Activated effector memory CD4-positive, alpha-beta T cell treated with Interleukin-2 at 50 U/mL for 16 hours (primary cell): ENCODE measurements at places on chromosomes 5 and 9.

GRCh38 chr9:72935595-72935994 lies 17.3 kb downstream of the ALDH1A1 start:
- DNase-seq = no peak

DNA sequence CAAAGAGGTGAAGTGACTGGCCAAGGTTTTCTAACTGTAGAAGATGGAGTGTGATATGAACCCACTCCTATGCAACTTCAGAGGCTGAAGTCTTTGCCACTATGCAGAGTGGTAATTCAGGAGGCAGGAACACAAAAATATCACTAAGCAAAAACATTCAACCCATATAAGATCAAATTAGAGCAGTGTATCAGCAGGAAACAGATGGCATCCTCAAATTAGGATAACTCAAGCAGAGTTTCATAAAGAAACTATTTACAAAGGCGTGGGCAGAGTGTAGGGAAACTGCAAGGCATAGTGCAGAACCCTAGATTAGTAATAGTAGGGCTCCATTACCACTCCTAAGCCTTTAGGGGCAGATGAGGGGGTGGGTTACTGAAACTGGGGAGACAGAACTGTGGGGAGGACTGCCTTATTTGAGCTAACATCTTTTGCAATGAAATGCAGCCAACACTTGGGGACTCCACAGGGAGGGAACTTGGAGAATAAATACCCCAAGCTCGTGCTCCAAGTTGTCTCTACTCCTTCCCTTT lies 72.2 kb downstream of the PTTG1 start:
- DNase-seq = no peak

DNA sequence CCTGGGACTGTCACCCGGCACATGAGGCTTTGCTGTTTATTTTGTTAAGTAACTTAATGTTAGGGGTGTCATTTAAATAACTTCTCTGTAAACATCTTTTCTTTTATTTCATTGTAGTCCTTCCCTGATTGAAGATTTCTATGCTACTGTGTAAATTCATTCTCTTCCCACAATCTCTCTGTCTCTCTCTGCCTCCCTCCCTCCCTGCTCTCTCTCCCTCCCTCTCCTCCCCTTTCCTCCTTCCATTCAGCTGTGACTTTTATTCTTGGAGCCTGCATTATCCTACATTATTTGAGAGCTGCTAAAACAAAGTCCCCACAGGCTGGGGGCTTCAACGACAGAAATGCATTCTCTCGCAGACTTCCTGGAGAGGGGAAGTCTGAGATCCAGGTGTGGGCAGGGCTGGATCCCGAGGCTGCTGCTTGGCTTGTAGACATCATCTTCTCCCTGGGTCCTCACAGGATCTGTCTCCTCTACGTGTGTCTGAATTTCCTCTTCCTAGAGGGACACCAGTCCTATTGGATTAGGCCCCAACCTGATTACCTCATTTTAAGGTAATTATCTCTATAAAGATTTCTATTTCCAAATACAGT lies 18.4 kb downstream of the UBE2QL1 start:
- no peak for DNase-seq

DNA sequence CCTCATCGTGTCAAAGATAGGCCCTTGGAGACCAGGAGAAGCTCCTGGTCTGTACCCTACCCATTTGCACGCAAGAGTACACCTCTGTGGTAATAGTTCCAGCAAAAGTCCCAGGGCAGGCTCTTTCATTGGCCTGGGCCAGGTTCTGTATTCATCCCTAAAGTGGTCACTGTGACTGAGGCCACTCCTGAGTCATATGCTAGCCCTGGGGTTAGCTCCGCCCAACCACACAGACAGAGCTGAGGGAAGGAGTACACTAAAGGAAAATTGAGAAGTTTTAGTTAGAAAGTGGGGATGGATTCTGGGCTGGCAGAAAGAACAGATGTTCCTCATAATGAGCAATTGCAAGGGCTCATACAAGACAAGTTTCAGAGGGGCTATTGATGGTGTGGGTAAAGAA lies 206.7 kb downstream of the ARHGAP26 start:
- DNase-seq = no peak

DNA sequence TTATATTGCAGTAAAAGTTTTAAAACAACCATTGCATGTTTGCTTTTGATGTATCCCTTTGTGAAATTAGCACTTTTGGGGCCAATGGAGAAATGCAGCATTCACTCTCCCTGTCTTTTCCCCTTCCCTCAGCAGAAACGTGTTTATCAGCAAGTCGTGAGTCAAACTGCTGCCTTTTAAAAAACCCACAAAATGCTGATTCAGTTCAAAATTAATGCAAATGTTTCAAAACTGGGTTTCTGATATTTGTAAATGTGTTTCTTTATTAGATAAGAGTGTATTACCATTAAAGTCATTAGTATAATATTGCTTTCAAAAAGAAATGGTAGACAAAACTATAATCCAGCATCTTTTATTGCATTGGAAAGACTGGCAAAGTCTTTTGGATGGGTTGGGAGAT lies 47.3 kb downstream of the RAD23B start:
- no peak for DNase-seq

- DNase-seq = no peak
Observed at GRCh38 chr5:19002111-19002510, 985.9 kb downstream of the CDH18 start.

DNA sequence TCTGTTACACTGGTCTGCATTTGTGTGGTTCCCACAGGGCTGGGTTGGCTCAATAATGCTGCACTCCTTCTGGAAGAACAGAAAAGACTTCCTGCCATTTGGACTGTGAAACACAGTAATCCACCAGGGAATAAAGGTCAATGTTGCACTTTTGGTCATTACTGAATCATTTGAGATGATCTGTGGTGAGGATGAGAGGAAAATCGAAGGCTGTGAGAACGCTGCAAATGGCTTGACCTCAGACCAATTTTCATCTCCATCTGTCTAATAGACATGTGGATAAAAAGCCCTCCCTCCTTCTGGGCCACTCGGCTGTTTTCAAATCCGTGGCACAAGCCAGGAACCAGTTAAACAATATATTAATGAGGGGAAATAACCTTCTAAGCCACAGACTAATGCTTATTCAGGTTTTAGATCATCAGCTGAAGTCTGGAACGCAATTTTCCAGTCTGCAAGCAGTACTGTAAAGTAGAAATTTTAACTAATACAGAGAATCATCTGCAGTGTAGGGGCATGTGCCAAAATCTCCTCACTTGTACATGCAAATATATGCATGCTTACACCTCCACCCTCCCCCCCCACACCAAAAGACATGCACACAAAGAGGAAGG lies 20.2 kb downstream of the TLE1 start:
- no peak for DNase-seq

DNA sequence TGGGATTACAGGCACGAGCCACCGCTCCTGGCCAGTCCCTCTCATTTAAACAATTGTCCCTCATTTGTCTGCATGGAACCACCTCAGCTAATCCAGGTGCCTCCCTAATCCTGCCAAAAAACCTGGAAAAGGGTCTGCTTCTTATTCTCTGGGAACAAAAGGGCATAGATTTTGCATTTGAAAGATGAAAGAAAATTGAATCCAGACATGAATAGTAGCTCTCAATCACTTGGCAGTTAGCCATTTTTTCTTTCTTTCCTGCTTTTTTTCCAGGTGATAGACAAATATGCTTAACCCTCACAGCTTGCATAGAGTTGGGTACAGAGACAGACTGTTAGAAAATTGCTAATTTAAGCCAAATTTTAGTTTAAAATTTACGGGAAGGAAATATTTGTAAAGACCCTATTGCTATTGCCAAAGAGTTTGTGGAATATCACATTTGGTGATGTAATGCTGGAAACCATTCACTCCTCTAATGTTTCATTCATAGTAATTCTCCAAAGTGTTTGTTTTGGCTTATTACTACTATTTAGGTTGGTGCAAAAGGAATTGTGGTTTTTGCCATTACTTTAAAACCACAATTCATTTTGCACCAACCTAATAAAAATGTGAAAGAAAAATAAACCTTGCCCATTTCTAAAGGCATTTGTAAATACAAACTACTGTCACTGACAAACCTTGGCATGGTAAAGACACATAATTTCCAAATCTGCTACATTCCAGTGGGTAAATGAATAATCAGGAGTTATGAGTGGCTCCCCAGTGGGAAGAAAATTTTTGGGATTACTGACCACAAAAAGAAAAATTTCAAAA lies 80.5 kb upstream of the JAK2 start:
- no peak for DNase-seq

DNA sequence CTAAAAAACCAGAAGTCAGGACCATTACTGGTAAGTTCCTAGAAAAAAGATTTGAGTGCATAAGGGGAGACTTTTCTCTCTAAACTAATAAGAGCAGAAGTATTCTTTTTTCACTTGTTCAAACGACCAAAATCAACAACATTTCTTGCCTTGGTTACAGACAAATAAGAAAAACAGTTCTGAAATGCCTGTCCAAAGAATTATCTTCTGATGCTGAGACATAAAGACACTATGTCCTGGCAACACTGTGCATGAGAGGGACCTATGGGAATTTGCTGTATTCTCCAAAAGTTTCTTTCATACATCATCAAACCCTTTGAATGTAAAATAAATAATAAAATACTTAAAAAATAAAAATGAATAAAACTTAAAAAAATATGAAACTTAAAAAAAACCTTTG lies 50.4 kb downstream of the ZNF474 start:
- no peak for DNase-seq

GRCh38 chr5:119307170-119307569 lies 48.6 kb upstream of the TNFAIP8 start:
- no peak for DNase-seq

GRCh38 chr9:82184524-82184923 lies 196.0 kb downstream of the SPATA31D1 start:
- DNase-seq = no peak

DNA sequence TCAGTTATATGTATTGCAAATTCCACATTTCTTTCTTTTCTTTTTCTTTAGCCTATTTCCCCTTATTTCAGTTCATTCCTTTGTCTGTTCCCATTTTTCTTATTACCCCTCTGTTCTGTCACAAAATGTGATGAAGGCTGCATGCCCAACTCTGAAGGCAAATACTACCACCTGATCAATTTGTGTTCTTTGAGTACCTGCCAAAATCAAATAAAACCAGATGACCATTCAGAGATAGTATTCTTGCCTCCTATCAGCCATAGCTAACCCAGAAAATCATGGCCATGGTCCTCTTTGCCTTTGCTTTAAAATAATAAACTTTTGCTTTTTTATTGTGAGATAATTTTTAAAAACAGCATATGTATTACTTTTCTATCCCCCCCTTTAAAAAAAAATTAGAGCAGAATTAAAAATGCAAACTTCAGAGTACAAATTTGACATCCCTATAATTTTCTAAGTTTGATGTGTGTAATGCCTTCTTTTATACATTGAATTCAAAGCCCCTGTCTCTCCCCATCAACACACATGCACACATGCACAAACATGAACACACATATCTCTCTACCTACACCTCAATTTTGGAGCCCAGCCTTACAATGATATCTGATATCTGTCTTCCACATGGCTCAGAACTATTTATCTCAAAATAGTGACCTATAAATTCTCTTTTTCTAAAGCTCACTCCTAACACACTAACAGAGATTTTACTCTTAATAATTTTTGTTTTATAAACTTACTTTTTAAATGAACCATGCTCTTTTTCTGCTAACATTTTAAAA lies 3.5 kb downstream of the RFESD start:
- no peak for DNase-seq

DNA sequence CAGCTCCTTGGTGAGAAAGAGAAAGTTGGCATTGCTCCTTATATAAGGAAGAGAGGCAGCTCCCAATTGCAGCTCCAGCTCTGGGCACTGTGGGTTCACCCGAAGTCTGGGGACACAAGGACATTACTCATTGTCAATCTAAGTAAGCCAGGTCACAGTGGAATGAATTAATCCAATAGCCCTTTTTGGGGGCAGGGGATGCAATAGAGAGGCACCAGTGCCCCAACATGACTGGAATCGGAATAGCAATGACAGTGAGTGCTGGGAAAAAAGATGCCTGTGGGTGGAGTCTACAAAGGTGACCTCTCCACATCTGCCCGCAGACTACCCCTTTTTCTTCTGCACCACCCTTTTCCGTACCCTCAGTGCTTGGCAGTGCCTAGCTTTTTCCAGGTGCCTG lies 11.1 kb upstream of the NEUROG1 start:
- no peak for DNase-seq

GRCh38 chr5:135028791-135029476 lies 5.1 kb downstream of the PITX1 start:
- no peak for DNase-seq

DNA sequence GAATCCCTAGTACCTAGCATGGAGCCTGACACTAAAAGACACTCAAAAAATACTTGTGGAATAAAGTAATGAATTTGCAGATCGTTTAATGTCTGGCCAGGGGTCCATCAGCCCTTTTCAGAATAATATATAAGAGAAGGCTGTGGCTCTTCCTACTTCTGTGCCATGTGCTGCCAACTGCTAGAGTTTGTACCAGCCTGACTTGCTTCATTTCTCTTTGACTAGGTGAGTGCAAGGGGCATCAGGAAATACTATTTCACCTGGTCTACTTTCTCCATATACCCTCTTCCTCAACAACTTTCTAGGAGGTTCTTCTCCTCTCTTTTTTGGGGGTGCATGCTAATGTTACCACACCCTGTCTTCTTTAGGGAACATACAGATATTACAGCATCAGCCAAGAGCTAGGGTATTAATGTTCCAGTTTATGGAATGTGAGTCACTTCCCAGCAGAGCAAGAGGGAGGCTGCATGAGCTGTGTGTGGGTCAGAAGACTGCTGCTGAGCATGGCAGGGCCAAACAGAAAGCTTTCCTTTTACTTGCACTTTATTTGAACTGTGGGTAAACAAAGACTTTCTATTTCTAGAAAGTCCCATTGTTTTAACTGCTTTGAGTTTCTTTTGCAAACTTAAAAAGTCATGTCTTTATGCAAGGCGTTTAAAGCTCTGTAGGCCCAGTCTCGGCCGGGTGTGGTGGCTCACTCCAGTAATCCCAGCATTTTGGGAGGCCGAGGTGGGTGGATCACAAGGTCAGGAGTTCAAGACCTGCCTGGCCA lies 158.9 kb downstream of the ADAMTSL1 start:
- no peak for DNase-seq

GRCh38 chr9:126516936-126517832 lies 96.5 kb upstream of the LMX1B start:
- peak; percentile 25 for DNase-seq

DNA sequence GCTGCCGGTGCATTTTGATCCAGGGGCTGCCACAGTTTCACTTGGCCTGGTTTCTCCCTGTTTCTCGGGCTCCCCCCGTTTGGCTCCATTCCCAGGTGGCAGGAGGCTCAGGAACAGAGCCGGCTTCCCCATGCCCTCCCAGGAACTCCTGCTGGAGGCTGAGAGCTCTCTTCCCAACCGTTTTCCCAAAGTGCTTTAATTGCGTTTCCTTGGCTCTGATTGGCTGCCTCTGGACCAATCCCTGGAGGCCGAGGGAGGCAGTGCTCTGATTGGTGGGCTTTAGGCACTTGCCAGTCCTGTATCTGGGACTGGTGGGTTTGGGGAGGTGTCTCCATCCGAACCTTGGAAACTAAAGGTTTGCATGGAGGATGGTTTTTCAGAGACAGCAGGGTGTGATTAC lies 4.9 kb downstream of the TSPAN17 start:
- DNase-seq = no peak
